ENCODE measurements at places on chromosomes 12 and 14.

- DNase-seq: peak; percentile 17
These were observed 553.7 kb downstream of the FOXG1 start for GRCh38 chr14:29320286-29320685.

DNA sequence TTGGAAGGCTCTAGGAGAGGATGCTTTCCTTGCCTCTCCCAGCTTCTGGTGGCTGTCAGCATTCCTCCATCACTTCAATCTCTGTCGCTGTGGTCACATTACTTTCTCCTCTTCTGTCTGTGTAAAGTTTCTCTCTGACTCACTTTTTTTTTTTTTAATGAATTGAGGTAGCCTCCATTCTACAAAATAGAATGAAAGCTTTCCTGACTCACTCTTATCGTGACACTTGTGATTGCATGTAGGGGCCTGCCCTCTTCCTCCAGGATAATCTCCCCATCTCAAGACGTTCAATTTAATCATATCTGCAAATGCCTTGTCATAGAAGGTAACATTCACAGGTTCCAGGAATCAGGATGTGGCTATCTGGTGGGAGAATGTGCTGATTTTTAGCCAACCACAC is 153.5 kb upstream of the HMGA2 start:
- DNase-seq: no peak

DNA sequence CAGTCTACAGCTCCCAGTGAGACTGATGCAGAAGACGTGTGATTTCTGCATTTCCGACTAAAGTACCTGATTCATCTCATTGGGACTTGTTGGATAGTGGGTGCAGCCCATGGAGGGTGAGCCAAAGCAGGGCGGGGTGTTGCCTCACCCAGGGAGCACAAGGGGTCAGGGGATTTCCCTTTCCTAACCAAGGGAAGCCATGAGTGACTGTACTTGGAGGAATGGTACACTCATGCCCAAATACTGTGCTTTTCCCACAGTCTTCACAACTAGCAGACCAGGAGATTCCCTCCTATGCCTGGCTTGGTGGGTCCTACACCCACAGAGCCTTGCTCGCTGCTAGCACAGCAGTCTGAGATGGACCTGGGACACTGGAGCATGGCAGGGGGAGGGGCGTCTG is 21.0 kb upstream of the ABCC9 start:
- no peak for DNase-seq

- DNase-seq: peak; percentile 98
These were observed 257.8 kb upstream of the BTG1 start for GRCh38 chr12:92403210-92404175.

- no peak for DNase-seq
These were observed 5.8 kb downstream of the HNRNPA1 start for GRCh38 chr12:54286042-54287030.

- DNase-seq: no peak
These were observed 9.8 kb downstream of the BTBD7 start for GRCh38 chr14:93322929-93323599.

- DNase-seq: no peak
These were observed 688 bp downstream of the ULK1 start for GRCh38 chr12:131894981-131895639.

- DNase-seq: no peak
These were observed 58.0 kb downstream of the TRAFD1 start for GRCh38 chr12:112183141-112184021.

DNA sequence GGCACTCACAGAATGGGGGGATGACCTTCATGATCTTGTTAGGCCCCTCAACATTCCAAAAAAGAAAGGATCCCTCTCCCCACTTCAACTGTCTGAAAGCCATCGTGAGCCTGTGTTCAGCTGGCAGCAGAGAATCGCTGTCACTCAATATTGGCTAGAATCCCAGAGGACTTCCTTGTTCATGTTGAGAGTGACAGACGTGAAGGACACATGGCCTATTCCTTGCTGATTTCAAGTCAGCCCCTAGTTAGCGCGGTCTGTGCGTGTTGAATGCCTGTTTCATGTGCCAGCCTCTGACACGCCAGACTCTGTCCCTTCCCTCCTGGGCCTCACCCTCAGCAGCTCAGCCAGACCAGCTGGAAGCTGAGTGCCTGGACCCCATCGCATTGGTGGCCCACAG is 43.1 kb downstream of the DNAH10 start:
- no peak for DNase-seq

DNA sequence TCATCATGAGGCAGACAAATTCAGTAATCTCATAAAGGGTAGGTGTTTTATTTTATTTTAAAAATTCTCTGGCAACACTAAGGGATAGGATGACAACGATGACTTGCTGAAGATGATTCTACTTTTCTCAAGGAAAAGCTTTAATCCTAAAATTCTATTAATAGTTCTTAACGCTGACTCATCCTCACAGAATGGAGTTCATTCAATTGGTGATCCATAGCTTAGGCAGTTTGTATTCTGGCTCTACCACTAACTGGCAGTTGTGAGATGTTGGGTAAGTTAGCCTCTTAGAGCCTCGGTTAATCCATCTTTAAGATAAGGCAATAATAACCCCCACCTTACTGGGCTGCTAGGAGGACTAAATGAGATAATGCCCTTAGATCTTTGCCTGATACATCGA is 116.3 kb downstream of the RTN1 start:
- no peak for DNase-seq

GRCh38 chr14:103503296-103503695 is 19.3 kb downstream of the CKB start:
- no peak for DNase-seq

GRCh38 chr12:45165284-45165683 is 50.6 kb upstream of the ANO6 start:
- no peak for DNase-seq

DNA sequence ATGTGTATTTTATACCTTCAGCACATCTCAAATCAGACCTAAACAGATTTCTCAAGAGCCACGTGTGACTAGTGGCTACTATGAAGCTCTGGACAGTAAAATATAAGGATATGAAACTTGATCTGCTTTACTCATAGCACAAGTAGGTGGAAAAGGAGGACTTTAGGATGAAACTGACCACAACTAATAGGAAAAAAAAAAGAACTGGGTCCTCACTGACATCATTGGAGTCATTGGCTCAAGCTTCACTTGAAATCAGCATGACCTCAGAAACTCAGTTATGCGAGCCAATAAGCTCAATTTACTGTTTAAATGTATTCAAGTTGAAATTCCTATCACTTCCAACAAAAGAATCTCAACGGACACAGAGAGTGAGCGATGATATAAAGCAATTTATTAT is 34.1 kb upstream of the CIT start:
- no peak for DNase-seq

GRCh38 chr14:21840765-21841164 is 167.1 kb upstream of the OR4E1 start:
- no peak for DNase-seq

GRCh38 chr12:104734541-104735095 is 223.5 kb downstream of the SLC41A2 start:
- no peak for DNase-seq

- no peak for DNase-seq
These were observed 2.6 kb downstream of the HOXC13 start for GRCh38 chr12:53941187-53941586.

DNA sequence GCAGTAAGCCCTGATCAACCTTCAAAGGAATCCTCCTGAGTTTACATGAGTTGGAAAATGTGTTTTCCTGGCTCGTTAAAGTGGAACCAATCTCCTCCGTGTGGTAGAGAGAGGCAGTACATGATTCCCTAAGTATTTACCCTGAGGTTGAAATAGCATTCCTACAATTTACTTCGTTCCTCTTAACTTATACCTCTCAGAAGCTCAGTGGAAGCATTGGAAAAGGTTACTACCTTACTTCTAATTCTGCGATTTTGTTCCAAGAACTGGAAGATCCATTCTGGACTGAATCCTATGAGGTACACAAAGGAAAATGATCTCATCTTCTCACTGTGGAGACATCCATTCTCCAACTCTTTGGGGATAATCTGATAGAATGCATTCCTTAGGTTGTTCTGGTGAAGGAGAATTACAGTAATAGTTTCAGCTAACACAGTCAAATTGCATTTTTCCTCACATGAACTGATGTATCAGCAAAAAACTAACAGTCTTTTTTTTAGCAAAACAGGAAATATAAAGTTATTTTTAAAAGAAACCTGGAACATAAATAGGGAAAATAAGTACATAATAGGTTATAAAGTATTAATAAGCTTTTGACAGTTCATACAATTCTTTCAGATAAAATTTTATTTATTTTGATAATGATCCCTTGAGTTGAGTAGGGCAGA is 475.6 kb downstream of the PDZRN4 start:
- DNase-seq: peak; percentile 15

- DNase-seq: no peak
These were observed 115.4 kb upstream of the ETV6 start for GRCh38 chr12:11534064-11534463.

GRCh38 chr12:28993720-28994119 is 155.4 kb upstream of the FAR2 start:
- DNase-seq: no peak

- DNase-seq: no peak
These were observed 181.4 kb upstream of the BMP4 start for GRCh38 chr14:54138024-54138353.

GRCh38 chr14:34693228-34693939 is 21.0 kb downstream of the CFL2 start:
- DNase-seq: no peak

GRCh38 chr12:76199808-76200207 is 115.3 kb upstream of the NAP1L1 start:
- DNase-seq: no peak

DNA sequence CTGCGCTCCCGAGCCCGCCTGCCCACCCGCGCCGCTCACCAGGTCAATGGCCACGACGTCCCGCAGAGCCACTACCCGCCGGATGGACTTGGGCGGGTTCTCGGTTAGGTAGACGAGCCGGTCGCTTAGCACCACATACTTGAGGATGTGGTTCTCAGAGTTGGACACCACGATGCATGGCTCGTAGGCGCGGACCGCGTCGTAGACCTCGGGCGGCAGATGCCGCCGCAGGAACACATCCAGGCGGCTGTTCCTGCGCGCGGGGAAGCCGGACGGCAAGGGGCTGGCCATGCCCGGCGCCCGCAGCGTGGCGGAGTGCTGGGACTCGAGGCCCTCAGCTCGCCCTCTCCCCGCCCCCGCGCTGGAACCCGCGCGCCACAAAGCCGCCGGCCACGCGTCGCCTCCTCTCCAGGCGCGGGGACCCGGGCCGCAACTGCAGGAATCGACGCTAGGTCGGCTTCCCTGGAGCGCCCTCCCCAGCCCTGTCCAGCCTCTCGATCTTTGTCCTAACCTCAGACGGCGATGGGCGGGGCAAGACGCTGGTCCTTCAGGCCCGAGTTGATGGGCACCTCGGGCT is at the start of gene C12orf56:
TSS of gene C12orf56 (minus strand) at position 484 of the 577 bp plus-strand sequence. CDS start at position 291, 193 bp downstream.
- no peak for DNase-seq

DNA sequence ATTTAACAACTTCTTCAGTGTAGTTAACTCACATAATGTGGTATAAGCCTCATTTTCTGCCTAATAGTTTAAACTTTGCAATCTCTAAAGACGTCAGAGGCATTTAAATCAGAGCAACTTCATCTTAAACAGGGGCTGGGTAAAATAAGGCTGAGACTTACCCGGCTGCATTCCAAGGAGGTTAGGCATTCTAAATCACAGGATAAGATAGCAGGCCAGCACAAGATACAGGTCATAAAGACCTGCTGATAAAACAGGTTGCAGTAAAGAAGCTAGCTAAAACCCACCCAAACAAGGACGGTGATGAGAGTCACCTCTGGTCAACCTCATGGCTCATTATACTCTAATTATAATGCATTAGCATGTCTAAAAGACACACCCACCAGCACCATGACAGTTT is 115.6 kb upstream of the PKP2 start:
- peak; percentile 41 for DNase-seq

- no peak for DNase-seq
These were observed 56.6 kb downstream of the METTL25 start for GRCh38 chr12:82414926-82415325.

DNA sequence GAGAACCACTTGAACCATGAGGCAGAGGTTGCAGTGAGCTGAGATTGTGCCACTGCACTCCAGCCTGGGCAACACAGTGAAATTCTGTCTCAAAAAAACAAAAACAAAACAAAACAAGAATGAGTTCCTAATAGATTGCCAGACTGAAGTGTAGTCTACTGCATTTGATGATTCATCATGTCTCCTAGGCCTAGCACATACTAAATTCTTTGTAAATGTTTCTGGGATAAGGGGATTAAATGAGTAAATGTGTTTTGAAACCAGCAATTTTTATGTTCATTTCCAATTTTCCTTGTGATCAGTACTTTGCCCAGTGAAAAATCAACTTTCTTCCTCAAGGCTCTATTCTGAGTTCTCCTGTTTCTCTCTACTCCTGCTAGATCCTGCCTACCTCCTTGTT is 2.9 kb upstream of the DYRK2 start:
- peak; percentile 80 for DNase-seq

- DNase-seq: no peak
These were observed 778.7 kb downstream of the DIO2 start for GRCh38 chr14:79432640-79433039.

GRCh38 chr12:6534945-6535696 is 804 bp downstream of the GAPDH start:
- no peak for DNase-seq

DNA sequence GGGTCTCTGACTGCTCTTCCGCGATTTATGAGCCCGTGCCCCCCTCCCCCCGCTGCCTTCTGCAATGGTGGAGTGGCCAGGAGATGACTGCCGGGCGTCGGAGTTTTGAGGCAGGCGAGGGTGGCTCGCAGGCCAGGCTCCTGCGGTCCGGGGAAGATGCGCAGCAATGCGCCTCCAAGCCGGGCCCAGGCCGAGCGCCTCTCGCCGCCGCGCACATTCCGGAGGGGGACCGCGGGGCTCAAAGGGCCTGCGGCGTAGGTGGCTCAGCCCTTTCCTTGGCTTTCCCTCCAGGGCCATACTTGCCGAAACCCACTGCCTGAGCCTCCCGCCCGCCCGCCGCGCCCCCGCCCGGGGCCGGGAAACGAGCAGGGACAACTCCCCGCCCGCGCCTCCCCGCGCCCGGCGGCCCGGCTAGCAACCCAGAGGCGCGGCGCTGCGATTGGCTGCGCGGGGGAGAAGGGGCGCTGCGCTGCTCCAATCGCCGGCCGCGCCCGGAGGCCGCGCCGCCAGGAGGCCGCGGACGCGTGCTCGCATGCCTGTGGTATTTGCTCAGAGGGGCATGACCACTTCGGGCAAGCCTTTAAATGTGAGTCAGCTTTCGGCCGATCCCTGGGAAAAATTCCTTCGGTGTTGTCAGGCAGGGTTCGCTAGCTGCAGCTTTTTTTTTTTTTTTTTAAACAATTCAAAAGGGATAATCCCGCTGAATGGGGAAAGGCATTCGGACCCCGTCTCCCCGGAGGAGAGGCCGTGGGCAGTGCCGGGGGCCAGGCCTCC is 157.9 kb upstream of the PARP11 start:
- DNase-seq: peak; percentile 98

- DNase-seq: no peak
These were observed 4.3 kb downstream of the OR4E1 start for GRCh38 chr14:21669284-21669683.

DNA sequence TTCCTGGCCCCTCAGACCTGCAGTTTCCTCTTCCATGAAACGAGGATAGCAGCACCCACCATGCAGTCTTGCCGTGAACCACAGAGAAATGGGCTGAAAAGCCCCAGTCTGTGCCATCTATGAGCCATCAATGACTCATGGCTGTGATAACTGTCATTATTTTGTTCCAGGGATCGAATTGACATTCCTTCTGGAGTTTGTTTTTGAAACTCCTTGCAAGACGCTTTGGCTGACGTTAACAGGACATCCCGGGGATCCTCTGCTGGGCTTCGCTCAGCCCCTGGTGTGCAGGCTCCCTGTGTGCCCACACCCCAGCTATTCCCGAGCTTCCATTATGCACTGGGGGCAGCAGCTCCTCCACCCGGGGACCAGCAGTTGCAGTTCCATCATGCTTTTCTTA is 33.8 kb downstream of the MMAB start:
- no peak for DNase-seq

- peak; percentile 34 for DNase-seq
These were observed 854.5 kb downstream of the SLC6A15 start for GRCh38 chr12:84058136-84058535.

Measured in retinal pigment epithelial cell (primary cell).